ENCODE measurements at places on chromosomes 2 and 18. TPM values are rescaled to one million over a fixed set of nuclear protein-coding genes. Genes with fewer than 3 reads are reported as not detected.

Gene TMEM17
- total RNA-seq: 1.3 TPM

Gene CDK15
- 0.35 TPM for total RNA-seq

Gene ADRA2B
- total RNA-seq: 6.9 TPM

Gene DHRS9
- total RNA-seq: 0.81 TPM

Gene ASAP2
- total RNA-seq: 12.9 TPM

Gene CSRNP3
- 5.1 TPM for total RNA-seq

Gene PFN4
- 0.32 TPM for total RNA-seq

Gene KCNJ13
- total RNA-seq: not detected

Gene CD8B
- total RNA-seq: 0.30 TPM

DNA sequence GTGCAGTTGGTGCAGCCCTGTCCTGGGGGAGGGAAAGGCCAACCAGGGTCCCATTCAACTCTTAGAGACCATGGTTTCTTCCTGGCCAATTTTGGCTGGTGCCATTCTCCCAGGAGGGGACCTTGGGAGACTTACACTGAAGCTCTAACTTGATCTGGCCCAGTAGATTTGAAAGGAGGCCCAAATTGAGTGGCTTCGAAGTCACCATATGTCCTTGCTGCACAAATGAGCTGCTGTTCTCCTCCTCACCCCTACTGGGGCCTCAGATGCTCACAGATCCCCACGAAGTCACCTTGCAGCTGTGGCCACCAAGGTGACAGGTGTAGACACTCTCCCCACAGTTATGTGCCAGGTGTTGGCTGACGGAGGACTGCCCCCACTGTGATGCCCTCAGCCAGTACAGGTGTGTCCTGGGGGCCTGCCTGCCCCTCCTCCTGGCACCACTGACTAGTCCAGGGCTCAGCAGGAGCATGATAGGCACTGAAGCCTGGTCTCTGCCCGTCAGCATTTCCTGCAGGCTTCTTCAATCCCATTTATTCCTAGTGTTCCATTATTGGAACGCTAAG is 4.7 kb upstream of the C2orf72 start:
- DNase-seq: no peak

DNA sequence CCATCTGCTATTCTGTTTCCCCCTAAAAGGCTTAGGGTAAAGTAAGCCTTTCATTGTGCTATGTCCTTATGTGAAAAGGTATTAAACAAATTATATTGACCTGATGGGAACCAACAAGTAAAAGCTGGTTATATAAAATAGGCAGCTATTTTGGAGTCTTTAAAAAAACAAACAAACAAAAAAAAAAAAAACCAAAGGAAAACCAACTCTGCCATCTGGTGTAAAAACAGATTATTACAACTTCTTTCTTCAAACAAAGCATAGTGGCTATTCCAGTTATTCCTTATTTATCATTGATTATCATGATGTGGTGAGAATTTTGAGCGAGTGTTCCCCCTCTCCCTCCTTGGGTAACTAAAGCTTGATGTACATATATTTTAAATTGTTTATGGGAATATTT is 122.3 kb upstream of the FHL2 start:
- no peak for DNase-seq

DNA sequence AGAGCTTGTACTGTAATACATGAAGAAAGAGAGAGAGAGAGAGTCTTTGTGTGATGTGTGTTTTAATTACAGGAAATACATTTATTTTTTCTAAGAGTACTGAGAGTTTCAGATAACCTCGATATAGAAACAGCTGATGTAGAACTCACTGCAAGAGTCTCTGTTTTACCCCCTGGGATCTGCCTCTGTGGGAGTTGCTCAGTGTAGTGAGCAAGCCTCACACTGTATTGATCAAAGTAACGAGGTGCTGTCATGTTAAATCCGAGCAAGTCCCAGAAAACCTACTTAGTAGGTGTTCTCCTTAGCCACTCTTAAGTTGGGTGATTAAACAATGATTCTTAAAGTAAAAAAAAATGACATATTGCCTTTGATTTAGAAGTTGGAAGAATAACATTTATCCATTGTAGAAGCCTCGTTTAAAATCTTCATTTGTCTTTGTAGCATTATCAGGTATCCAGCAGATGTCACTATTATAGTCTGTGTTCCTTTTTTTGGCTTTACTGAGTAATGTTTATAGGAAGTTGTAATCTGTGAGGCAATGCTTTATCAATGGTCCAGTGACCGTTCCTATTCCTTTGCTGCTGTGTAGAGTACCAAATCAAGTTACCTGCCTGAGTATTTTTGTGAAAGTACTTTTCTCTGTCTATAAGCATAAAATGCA is 219.0 kb downstream of the MYO3B start:
- no peak for DNase-seq

- no peak for DNase-seq
These were observed 265.5 kb downstream of the SRBD1 start for GRCh38 chr2:45345331-45346234.

- no peak for DNase-seq
These were observed 51.1 kb downstream of the MTHFD2 start for GRCh38 chr2:74249406-74250122.

GRCh38 chr2:40639320-40639719 is 187.4 kb upstream of the SLC8A1 start:
- DNase-seq: no peak

GRCh38 chr2:41716497-41716896 is 331.3 kb upstream of the PKDCC start:
- DNase-seq: no peak

DNA sequence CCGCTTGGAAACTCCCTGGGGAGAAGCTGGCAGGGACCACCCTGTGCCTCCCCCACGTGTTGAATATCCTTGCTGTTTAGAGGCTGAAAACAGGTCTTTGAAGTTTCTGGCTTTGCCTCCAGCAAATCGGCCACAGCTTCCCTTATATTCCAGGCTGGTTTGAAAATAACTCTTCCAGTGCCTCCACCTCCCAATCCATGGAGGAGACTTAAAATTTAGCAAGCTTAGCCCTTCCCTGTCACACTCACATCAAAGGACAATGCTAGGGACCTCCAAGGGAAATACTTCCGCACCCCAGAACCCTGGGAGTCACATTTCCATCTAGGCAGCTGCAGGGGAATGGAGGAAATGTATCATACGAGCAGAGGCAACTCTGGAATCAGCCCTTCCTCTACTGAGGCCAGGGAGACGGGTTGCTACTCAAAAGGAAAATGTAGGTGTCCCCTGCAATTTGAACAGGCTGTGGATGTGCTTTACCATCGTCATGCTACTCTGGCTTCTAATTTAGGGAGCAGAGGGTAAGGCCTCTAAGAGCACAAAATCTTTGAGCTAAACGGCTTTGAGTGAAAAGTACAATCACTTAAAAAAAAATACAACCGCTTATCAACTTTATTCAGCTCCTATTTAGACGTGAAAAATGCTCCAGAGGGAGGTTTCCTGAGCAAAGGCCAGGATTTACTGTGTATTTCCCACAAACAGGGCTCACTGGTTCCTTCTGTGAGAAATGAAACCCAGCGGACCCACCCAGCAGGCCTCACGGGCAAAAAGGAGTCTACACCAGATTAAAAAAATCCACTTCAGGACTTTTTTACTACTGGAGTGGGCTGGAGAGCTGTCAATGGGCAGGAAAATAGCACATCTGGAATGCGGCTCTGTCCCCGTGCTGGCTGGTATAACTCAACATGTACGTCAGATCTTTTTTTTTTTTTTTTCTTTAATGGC is 49.4 kb upstream of the PKDCC start:
- no peak for DNase-seq

- no peak for DNase-seq
These were observed 14.6 kb downstream of the NMUR1 start for GRCh38 chr2:231515603-231516002.

- no peak for DNase-seq
These were observed 509.7 kb upstream of the MYT1L start for GRCh38 chr2:2840681-2841300.

DNA sequence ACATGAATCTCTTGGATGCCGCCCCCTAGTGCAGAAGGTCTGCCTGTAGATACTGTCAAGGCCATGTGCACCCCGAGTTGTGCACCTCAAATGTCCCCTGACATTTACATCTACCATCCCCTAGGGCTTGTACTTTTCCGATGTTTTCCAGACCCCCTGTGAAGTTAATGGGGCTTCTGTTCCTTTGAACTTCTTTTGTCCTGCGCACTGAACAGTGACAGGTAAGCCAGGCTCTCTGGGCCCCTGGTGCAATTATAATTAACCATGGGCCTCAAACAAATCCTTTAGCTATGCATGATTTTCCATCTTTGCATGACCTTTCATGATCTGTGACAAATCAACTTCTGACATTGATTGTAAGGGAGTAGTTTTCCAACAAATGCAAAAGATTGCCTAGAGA is 158.4 kb downstream of the FHOD3 start:
- no peak for DNase-seq

DNA sequence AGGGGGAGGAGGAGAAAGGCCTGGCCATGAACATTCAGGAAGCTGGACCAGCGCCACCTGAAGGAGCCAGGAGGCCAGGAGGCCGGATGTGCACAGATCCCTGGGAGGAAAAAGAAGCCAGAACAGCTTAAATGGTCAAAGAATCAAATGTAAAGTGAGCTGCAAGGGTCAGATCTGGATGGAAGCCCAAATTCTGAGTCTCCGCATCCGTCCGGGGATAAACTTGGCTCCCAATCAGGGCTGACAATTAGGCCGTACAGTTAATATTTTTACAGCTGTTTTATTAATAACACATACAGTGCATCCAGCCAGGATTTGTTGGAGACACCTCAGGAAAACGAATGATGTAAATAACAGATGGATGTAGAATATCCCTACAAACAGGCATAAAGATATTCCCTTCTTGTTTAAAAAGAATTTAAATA is 495.1 kb upstream of the TCF4 start:
- peak; percentile 57 for DNase-seq

DNA sequence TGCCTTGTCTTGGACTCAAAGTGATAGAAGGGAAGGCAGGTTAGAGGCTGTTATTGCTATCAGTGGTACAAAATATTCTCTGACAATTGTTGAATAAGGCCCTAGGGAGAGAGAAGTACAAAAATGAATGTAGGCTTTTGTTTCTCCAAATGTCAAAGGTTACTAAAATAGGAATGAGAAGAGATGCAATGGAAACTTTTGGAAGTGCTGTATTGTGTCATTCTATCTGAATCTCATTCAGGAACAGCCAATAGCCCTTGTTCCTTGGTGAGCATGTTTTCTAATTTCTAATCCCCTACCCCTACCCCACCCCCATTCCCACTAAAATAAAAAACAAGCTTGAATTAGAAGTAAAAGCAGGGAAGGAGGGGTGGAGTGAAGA is 166.4 kb downstream of the GPD2 start:
- no peak for DNase-seq

GRCh38 chr18:44258086-44258485 is 422.6 kb upstream of the SETBP1 start:
- no peak for DNase-seq

DNA sequence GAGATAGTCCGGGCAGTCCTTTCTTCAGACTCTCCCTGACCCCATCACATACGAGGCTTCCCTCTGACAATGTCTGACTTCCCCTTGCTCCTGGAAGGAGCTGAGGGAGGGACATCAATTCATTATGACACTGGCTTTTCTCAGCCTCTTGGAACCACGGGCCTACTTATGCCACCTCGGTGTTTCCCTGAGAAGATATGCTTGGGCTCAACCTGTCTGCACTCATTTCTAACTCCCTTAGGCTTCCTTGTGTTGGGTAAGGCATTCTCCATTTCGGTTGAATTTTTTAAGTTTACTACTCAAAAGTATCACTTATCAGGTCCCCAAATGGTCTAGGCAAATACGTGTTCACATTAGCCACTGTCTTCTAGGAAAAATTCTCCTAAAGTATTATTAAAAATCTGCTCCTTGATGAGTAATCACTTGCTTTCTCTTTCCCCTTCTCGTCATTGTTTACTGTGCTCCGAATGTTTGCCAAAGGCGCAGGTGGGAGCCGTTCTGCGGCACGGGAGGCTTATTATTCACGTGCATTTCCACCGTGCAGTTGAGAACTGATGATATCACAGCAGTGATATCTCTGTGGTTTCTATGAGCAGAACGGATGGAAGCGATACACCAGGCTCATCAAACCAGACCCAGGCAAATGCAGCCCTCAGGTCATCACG is 33.1 kb downstream of the ARL4C start:
- DNase-seq: no peak

DNA sequence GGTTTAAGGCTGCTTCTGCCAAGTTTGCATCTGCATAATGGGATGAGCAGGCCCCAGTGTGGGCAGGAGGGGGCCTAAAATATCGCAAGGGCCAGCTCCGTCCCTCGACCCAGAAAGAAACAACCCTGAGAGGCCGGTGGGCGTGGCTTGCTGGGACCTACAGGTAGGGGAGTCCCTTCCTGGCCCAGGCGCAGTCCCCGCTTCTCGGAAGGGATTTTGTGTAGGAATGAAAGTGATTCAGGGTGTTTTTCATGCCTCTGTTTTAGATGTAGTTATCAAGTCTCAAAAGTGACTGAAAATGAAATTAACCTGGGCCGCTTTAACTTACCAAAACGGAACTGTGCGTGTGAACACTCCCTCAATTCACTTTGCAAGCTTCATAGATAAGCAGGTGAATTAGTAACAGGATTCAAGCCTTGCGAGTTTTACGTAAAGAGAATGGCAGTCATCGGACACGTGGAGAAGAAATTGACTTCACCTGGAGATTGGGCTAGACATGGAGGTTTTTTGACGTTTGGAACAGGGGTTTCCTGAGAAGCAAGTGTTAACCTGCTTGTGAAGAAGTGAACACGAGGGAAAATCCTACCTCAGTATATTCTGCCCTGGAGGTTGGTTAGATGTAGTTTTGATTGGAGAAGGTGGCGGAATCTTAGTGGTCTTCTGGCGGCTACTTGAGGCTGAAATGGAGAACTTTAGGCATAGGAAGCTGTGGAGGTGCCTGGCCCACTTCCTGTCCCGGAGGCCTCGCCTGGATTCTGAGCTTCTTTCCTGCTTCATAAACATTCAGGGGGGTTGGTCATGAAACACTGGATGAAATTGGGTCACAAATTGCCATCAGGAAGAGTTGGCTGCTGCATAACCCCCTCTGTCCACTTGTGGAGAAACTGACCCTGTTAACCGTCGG is 1.7 kb downstream of the NCK2 start:
- peak; percentile 92 for DNase-seq

DNA sequence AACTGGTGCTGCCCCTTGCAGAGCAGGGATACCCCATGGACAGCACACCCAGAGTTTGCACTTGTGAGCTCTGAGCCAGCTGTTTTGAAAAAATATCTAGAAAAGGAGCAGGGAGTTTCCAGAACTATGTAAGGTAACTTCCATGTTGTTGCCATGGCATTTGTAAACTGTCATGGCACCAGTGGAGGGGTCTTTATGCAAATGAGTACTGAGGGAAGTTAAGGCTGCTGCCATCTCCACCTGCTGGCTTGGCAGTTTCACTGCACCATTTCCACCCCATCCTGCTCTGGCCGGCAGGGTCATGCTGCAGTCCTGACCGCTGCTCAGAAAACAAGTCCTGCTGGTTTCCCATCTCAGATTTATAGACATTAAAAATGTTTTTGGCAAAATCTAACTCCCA is 52.3 kb upstream of the SNTG2 start:
- DNase-seq: no peak

GRCh38 chr18:54086046-54086802 is 138.2 kb downstream of the MBD2 start:
- no peak for DNase-seq

- DNase-seq: peak; percentile 91
These were observed at the start of gene CYBRD1 for GRCh38 chr2:171522052-171522787. Gene CYBRD1 (plus strand): TSS chr2:171522474. CDS start chr2:171522546, 72 bp downstream.

GRCh38 chr2:203500951-203501350 is 34.1 kb downstream of the RAPH1 start:
- DNase-seq: no peak

- DNase-seq: no peak
These were observed 22.5 kb upstream of the SALL3 start for GRCh38 chr18:78957140-78957539.
